ENCODE measurements at places on chromosomes 3 and 15.

DNA sequence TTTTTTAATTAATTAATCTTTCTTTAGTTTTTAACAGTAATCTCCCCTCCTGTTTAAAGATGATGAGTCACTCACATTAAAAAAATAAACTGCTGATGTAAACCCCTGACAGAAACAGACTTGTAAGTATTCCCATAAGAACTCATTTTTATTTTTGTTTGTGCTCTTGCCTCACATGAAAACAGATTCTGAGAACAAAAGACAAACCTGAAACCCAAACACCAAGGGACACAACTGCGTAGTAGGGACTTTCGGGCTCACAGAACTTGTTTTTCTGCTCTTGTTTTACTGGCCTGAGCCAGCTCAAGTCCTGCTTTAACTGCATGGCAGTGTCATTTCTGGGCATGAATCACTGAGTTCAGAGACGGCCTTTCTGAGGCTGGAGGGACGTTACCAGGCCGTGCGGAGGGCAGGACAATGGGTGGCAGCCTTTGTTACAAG, 600.8 kb downstream of the FOXP1 start:
- DNase-seq, result peak; percentile 16

DNA sequence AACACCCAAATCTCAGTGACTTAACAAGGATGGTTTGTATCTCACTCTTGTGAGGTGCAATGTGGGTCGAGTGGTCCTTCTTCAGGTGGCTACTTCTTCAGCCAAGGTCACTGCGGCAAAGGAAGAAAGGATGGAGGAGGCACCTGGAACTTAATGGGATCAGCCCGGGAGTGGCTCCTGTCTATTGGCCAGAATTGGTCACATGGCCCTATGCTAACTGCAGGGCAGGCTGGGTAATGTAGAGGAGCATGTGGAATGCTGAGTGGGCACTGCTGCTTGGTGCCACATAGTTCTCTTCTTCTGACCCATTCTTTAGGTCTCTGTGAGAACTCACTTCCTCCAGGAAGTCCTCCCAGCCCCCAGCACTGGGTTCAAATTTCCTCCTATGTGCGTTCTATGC, 20.3 kb upstream of the FAM3D start:
- no peak for DNase-seq

- no peak for DNase-seq
These were observed 985 bp downstream of the VPS13C start for GRCh38 chr15:62059108-62059815.

DNA sequence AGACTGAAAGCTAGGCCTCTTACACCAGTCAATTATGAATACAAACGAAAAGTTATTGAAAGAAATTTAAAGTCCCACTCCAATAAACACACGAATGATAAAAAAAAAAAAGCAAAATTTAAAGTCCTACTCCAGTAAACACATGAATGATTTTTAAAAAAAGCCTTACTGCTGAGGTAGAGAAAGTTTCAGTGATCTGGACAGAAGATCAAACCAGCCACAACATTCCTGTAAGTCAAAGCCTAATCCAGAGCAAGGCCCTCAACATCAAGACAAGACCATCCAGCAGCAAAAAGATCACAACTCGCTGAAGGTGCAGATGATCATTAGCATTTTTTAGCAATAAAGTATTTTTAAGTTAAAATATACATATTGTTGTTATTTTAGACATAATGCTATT, 95.6 kb upstream of the LIPC start:
- DNase-seq, result no peak

- DNase-seq, result no peak
These were observed 27.2 kb downstream of the AQR start for GRCh38 chr15:34942363-34942762.

DNA sequence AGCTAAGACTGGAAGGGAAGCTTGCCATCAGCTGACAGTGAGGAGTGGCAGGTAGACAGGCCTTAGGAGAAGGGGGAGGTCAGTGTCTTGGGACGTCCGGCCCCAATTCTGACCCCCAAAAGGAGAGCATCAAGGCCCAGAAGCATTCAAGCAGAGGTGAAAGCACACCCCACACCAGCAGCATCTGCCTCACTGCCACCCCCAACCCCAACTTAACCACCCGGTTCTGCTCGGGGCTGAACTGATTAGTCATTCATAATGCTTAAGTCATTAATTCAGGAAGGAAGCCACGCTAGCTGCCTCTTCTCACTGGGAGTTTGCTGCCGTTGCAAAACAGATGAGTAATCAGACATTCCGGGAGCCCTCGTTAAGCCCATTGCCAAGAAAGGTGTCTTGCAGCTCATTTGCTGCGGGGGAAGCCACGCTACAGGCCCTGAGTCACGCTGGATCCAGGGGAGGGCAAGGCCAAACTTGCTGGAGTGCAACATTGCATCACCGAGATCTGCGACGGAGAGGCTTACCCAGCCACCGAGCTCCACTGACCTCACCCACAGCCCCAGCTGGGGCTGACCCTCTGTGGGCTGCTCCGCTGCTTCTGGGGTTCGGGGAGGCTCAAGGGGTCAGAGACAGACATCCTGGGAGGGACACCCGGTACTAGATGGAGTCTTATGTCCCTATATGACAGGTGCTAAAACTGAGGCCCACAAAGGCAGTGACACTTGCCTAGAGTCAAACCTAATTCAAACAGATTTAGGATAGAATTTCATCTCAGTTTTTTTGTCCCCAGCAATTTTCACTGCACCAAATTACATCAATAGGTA, 46.4 kb upstream of the HES1 start:
- peak; percentile 54 for DNase-seq

- peak; percentile 8 for DNase-seq
These were observed 167.6 kb upstream of the ST8SIA2 start for GRCh38 chr15:92226020-92226612.

DNA sequence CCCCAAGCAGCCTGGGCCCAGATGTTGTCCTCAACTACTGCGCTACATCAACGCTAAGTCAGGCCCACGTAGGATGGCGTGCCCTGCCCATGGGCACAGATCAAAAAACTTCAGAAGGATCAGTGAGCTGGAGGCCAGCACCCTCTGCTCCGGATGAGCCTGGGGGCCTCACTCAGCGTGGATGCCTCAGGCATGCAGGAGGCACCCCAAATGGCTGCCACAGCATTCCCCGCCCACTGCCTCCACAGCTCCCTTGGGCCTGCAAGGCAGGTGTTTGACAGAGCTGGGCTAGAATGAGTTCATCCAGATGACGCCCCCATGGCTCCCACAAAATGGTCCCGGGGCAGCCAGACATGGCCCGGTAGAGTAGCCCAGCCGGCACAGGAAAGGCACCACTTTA, 7.1 kb downstream of the ATP2B2 start:
- DNase-seq, result no peak

DNA sequence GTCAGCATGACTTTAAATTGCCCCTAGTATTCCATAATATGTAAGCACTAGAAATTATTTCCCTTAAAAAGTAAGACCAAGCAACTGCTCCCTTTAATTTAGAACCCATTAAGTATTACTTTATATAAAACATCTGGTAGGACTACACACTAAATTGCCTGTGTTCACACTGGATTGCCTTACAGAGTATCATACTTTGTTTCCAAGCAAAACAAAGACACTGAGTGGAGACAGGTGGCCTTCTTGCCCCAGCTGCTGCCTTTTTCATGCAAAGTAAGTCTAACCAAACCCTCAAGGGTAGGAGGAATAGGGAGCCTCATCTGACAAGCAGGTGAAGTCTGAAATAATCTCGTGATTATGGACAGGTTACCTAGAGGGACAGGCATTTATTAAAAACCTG, 87.3 kb downstream of the PEX5L start:
- no peak for DNase-seq

DNA sequence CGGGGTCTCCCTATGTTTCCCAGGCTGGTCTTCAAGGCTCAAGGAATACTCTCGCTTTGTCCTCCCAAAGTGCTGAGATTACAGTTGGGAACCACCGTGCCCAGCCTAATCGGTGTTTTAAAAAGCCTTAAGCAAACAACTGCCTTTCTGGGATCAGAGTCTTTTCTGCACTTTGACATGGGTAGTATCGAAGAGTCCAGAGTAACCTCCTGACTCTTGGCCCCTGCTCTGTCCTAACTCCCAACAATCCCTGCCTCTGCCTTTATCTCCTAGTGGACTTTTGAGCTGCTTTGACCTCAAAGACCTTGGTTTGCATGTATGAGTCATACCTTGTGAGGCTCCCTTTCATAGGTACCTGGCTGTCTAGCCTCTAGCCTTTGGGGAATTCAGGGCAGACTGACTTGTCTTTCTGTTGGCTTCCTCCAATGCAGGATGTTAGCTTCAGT, 21.0 kb upstream of the HACD2 start:
- DNase-seq, result no peak

All from occipital lobe (tissue), 3 donors.